ENCODE measurements at places on chromosomes 12 and 14. TPM values are rescaled to one million over a fixed set of nuclear protein-coding genes. Genes with fewer than 3 reads are reported as not detected.

The UNC79 gene
- 0.01 TPM for polyA plus RNA-seq

The PLA2G1B gene
- polyA plus RNA-seq: not detected

The POTEG gene
- not detected for polyA plus RNA-seq

The RNASE2 gene
- polyA plus RNA-seq: not detected

The PXN gene
- polyA plus RNA-seq: 98.7 TPM

DNA sequence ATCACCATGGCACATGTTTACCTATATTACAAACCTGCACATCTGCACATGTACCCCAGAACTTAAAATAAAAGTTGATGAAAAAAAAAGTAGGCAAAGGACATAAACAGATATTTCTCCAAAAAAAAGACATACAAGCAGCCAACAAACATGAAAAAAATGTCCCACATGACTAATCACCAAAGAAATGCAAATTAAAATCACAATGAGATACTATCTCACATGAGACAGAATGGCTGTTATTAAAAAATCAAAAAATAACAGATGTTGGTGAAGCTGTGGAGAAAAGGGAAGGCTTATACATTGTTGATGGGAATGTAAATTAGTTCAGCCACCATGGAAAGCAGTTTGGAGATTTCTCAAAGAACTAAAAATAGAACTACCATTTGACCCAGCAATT, 68.0 kb upstream of the FAR2 start:
- no peak for DNase-seq

DNA sequence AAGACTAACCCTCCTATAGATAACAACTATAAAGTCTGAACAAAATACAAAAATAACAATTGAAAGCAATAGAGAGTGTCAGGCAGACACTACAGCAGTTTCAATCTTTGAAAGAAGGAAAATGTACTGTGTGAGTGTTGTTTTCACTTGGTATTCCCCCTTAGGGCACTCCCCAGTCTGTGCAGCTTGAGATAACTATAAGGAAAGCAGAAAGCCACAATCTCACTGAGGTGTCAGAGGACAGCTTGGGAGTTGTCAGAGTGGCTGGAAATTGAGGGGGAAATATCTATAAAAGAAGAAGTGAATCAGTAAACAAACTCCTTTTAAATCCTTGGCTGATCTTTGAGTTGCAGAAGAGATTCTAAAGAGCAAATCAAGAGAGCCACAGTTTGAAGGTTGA, 364.8 kb downstream of the NELL2 start:
- no peak for DNase-seq

DNA sequence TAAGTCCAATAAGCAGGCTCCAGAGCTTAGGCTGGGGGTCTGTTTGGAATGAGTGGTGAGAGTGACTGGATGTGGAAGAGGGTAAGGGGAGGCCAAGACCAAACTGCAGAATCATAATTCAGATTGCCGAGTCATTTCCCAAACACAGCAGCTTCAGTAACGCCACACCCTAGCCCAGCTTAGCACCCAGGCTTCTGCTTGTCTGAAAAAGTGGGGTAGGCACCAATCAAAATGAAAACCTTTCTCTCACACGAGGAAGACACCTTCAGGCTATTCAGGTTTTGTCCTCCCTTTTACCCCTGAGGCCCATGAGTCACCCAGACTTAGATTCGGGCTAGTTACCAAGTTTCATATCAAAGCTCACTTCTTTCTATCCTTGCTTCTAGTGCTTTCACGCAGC, 306.1 kb downstream of the DAD1 start:
- no peak for DNase-seq

- DNase-seq: no peak
Observed at GRCh38 chr14:65170768-65171507, 68.6 kb upstream of the MAX start.

GRCh38 chr12:123571343-123571813, 13.0 kb upstream of the TMED2 start:
- DNase-seq: no peak

DNA sequence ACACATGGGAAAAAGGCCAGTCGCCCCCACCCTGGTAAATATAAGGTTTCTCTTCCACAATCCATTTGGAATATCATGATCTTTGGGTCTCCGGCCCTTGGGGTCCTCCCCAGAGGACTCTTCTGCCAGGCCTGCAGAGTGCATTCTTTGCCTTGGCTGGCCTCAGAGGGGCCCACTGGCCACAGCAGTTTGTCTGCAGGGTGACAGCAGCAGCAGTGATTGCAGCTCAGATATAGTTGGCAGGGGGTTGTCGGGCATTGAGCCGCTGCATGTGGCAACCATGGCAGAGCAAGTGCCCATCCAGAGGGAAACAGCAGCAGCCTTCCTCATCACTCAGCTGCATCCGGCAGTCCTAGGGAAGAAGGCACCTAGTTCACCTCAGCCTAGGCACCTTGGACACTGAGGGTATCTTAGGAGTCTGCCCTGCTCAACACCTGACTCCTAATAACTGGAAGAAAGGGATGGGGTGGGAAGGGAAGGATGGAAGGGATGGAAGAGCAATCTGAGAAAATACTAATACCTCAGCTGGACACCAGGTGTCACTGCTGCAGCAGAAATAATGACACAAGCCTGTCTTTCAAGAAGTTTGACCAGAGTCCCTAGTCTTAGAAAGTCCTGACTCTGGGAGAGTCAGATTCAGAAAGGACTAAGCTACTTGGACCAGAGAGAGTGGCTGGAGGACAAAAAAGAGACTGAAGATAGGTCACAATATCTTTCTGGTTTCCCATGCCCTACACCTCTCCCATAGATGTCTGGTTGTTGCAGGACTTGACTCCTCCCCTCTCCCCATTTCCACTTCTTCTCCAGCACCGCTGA, 8.9 kb downstream of the AJUBA start:
- DNase-seq: no peak

DNA sequence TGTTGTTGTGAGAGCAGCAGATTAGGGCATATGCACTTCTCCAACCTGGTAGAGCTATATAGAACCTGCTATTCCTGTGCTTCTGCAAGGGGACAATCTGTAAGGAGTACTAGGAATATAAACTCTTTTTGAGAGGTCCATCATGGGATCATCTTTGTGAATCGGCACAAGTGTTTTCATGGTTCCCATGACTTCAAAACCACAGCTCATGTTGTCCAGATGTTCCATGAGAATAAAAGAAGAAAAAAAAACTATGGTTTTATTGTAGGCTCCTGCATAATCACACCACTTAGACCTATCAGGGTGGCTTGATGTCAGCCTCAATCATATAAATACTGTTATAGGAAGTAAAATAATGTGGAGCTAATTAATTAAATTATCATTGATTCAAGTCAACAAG, 311.4 kb upstream of the ATP2B1 start:
- no peak for DNase-seq

GRCh38 chr14:33370426-33370825, 431.7 kb downstream of the NPAS3 start:
- no peak for DNase-seq

GRCh38 chr12:118288174-118288573, 84.5 kb downstream of the TAOK3 start:
- DNase-seq: no peak
